ENCODE measurements at places on chromosomes 2 and 18.

DNA sequence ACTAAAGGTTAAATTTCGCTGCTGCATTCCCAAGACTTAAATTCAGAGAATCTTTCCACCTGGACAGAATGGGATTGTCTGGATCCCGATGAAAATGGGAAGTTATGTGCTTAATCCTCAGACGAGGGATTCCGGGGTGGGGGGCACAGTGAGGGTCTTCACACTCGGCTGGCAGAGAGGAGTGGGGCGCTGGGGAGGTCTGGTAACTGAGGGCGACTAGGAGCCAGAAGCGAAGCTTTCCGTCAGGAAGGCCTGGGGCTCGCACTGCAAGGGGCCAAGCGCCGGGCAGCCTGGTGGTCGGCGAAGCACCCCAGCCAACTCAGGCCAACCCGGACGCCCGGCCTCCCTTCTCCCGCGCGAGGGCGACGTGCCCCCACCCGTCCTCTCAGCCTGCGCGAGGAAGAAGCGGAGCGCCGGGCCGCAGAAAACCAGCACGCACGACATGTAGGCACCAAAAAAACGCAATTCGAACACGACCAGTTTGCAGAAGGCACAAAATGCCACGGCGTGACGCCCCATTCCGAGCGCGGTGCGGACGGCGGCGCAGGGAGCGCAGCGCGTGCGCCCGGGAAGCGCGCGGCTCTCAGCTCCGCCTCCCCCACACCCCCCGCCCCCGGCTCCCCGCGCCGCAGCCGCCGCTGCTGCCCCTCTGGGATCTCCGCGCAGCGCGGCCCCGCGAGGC is 188.1 kb downstream of the ZEB2 start:
- peak; percentile 87 for DNase-seq

DNA sequence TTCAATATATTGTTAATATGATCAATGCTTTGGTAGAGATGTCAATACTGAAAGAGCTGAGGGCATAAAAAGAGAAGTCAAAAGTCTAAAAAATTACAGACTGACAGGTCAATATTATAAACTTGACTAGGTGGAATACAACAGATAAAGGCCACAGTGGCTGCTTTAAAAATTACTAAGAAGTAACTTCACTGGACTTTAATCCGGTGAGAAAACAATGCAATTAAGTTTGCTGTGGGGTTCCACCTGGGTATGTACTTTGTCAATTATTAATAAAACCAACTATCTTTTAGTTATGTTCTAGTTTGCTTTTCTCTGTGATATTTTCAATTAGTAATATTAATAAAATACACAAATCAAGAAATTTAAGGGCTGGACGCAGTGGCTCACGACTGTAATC is 44.7 kb downstream of the RAPH1 start:
- DNase-seq, result no peak

DNA sequence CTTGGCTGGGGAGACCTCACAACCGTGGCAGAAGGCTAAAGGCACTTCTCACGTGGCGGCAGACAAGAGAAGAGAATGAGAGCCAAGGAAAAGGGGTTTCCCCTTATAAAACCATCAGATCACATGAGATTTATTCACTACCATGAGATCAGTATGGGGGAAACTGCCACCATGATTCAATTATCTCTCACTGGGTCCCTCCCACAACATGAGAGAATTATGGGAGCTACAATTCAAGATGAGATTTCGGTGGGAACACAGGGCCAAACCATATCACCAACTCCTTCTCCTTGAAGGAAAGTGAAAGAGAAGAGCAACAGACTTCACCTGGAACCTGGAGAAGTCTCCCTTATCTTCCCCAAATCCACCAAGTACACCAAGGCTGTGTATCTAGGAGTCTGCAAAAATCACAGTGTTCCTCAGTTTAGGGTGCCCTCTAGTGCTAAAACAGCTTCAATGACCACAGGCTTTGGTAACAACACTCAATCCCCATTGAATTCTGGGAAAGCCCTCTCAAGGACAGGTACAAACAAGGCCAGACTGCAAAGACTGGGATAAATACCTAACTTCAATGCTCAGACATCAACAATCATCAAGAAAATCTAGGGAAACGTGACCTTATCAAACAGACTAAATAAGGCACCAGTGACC is 148.8 kb upstream of the SRD5A2 start:
- DNase-seq, result peak; percentile 53

DNA sequence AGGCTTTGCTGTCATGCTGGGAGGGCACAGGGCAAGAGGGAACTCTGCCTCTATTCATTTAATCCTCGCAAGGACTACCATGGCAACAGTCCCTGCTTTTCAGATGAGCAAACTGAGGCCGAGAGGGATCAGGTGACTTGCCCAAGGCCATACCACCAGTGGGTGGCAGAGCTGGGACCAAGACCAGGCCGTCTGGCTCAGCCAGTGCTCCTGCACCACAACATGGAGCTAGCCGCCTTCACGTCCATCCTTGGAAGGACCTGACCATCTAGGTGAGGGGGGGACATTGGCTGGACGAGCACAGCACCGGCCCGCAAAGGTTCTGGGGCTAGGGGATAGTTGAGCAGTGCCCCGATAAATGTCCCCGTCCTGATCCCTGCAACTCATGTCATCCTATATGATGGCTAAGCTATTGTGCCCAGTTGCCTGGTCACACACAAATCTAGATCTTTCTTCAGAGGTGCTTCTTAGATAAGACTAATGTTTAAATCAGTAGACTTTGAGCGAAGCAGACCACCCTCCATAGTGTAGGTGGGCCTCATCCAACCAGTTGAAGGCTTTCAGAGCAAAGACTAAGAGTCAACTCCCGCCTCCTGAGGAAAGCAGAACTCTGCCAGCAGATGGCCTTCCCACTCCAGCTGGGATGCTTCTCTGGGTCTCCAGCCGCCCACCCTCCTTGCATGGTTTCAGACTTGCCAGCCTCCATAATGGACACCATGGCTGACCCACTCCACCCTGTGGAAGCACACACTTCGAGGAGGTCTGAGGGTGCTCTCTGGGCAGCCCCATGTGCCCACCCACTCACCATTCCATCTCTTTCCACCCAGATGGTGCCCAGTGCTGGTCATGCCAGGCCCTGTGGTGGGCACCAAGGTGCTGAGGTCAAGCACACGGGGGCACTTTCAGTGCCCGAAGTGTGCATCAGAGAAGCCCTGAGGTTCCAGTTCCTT is 214.8 kb upstream of the RAB6C start:
- no peak for DNase-seq

DNA sequence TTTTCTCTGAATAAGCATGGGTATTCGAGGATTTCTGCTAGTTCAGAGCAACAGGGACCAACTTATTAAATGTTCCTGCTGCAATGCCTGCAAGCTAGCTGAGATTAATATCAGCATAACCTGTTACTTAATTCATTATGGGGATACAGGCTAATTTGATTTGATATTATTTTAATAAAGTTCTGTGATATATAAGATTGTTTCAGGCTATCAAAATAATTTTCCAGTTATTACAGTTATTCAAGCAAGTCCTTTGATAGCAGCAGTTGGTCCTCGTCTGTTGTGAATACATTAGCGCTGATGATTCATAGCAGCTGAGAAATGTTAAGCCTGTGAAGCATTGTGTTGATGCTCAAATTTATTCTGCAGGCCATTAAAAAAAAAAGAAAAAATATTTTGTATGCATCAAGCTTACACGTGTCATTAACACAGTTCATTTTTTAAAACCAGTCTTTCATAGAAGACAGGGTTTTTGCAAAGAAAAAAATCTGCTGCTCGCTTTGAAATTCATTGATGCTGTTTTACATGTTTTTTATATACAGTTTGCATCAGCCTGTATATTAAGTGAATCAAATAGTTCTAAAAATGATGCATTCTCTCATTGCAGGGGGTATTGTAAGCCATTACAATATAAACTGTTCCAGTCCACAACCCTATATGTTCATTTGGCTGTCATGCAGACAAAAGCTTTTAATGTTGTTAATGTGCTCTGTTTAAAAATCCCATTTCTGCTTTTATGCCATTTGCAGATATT is 482.5 kb downstream of the BCL11A start:
- DNase-seq, result peak; percentile 6

GRCh38 chr2:9646196-9647030 is 15.6 kb upstream of the YWHAQ start:
- no peak for DNase-seq

DNA sequence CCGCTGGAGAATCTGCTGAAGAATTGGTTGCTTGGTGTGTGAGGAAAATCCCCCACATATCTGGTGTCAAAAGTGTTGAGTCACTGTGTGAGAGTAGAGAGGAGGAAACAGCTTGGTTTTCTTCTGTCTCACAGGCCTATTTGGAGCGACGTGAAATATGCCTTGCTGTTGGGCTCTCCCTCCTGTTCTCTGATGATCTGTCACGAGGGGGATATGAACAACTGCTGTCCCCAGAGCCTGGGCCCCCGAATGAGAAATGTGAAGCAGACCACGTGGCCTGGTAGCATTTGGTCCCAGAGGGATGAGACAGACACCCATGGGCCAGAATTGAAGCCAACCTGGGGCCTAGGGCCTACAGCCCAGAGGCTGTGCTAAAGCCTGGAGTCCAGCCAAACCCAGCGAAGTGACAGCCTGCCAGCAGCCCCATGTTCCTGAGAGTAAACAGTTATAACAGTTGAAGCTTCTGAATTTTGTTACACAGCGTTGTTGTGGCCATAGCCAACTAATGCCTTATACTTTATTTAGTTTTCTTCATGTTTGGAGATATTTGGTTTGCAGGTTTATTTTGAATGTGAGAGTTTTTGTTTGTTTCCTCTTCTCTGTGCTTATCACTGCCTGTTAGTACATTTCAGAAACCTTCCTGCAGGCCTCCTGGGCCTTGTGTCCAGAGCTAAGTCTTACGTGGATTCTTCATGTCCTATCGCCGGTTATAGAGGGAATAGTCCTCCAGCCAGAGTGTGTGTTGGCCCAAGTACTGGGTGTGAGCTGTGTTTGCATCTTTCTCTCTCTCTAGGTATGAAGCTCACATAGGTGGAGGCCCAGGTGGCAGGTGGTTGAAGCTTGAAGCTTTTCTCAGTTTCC is 18.7 kb upstream of the COLEC12 start:
- no peak for DNase-seq

DNA sequence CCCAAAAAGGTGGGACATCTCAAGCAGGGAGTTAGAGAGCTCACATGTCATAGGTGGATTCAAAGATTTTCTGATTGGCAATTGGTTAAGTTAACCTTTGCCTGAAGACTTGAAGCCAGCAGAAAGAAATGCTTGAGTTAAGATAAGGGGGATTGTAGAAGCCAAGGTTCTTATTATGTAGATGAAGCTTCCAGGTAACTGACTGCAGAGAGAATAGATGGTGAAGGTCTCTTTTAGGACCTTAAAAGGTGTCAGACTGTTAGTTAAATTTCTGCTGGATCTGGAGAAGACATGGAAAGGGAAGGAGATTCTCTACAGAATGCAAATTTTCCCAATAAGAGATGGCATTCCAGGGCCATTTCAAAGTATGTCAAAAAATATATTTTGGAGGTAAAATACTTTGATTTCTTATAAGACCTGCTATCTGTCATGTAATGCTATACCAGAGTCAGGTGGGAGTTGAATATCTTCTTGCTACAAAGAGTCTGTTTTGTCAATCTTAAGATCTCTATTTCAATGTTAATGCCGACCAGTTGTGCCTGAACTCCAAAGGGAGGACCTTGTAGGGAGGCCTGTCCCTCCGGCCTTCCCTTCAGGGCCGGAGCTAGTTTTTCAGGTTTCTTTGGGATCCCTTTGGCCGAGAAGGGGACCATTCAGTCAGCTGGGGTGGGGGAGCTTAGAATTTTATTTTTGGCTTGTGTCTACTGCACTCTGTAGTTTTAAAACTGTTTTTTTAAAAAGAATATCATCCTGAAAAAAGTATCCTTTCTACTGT is 280.6 kb downstream of the PTGR3 start:
- no peak for DNase-seq

- DNase-seq, result no peak
Observed at GRCh38 chr2:43524177-43524965, 71.5 kb downstream of the THADA start.

DNA sequence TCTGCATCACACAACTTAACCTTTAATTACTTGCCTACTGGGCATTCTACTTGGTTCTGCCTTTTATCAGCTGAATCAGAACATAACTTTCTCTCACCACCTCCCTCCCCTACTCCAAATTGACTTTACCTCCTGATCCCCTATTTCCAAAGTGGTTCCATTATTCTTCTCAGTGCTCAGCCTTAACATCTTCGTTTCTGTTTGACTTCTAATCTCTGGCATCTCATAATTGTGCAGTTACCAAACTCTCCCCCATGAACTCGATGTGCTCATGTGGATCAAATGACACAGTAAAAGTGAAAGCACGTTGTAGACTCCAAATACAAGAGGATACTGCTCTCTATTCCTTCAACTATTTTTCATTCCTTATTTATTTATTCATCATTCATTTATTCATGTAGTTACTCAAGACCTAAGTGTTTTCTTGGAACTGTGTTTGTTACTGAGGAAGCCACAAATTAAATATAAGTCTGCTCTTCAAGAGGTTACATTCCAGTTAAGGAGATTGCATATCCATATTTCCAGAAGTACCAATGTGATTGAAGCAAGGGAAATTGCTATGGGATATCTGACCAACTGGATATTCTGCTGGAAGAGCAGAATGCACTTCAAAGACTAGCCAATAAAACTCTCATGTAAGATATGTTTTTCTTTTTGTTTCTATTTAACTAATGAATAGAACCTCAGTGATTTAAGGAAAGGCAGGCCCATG is 158.8 kb downstream of the TMEFF2 start:
- DNase-seq, result no peak

DNA sequence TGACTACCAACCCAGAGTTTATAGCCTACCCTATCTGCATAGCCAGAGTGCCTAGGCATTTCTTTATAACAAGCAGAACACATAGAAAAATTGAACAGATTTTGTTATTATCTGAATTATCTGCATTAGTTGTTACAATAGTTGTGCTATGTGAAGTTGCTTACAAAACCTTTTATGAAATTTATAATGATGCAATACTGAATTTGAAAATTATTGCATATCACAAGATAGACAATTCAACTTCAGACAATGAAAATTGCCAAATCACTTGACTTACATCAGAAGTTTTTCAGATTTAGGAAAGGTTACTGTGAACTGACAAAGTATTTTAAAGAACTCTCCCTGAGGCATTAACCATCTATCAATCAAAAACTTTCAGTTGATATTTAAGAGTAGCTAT is 437.9 kb upstream of the PIK3C3 start:
- no peak for DNase-seq

- DNase-seq, result peak; percentile 24
Observed at GRCh38 chr2:98796775-98797544, 66.0 kb upstream of the MGAT4A start.

GRCh38 chr2:207919164-207919919 is 106.0 kb downstream of the PLEKHM3 start:
- DNase-seq, result no peak

GRCh38 chr18:63867368-63868125 is 20.0 kb upstream of the SERPINB2 start:
- DNase-seq, result no peak

GRCh38 chr18:75169411-75169810 is 39.5 kb downstream of the PTGR3 start:
- no peak for DNase-seq

- DNase-seq, result no peak
Observed at GRCh38 chr2:177592945-177593344, 200.4 kb downstream of the AGPS start.

GRCh38 chr2:27730980-27731691 is 40.4 kb upstream of the MRPL33 start:
- no peak for DNase-seq

- DNase-seq, result no peak
Observed at GRCh38 chr2:15377202-15377601, 183.9 kb downstream of the NBAS start.

- DNase-seq, result peak; percentile 22
Observed at GRCh38 chr2:240351826-240352426, 83.5 kb upstream of the GPC1 start.
